ENCODE measurements at places on chromosomes 7 and 10.
A peak's percentile ranks its signal among the peaks of the same experiment; 100 is the strongest.

- H3K4me1 ChIP-seq, result no peaks in the 10 kb centered on the region
- H3K27ac ChIP-seq, result no peak overlapping the region
- no peak overlapping the region for H3K4me3 ChIP-seq
These were observed 285.5 kb downstream of the TWIST1 start for GRCh38 chr7:18831943-18832342.

DNA sequence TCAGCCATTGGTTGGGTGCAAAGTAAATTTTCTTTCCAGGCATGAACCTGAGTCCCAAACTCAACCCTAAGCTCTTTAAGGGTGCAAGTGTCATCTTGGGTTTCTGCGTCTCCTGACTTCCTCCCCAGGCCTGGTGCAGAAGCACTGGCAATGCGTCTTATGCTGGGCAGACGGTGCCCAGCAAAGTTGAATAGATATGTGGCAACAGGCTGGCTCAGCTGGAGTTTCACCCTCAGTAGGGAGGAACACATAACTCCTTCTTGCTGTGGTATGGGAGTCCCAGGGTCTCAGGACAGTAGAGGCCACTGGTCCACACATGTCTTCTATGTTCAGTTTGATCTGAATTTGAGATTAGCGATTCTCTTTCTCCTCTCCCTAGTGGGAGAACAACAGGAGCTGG lies 181.3 kb downstream of the RPS24 start:
- H3K4me3 ChIP-seq, result no peak overlapping the region
- no peaks in the 10 kb centered on the region for H3K36me3 ChIP-seq
- no peak for DNase-seq
- H3K4me1 ChIP-seq, result no peaks in the 10 kb centered on the region
- peak overlapping the region; percentile 47 for H3K27ac ChIP-seq
- H3K27me3 ChIP-seq, result no peaks in the 10 kb centered on the region

GRCh38 chr10:32005050-32005449 lies 51.2 kb downstream of the KIF5B start:
- no peaks in the 10 kb centered on the region for H3K27me3 ChIP-seq
- H3K4me3 ChIP-seq, result no peak overlapping the region
- H3K27ac ChIP-seq, result no peak overlapping the region
- H3K36me3 ChIP-seq, result no peaks in the 10 kb centered on the region
- no peak for DNase-seq

DNA sequence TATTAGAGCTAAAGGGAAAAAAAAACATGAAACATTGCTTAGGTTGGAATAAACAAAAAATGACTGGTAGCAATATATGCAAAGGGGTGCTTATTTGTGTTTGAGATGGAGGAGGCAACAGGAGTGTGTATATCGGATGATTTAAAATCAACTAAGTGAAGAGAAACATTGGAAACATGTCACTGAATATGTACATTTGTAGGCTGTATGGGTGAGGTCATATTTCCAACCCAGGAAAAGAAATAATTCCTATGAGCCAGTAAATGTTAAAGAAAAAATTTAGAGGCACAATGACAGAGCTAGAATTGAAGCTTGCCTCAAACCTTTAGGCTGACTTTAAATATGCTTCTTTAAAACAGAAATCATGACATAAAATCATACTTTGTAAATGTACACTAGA lies 709.0 kb upstream of the SEMA3D start:
- no peak for DNase-seq
- no peak overlapping the region for H3K27ac ChIP-seq
- no peaks in the 10 kb centered on the region for H3K4me1 ChIP-seq
- no peaks in the 10 kb centered on the region for H3K27me3 ChIP-seq

DNA sequence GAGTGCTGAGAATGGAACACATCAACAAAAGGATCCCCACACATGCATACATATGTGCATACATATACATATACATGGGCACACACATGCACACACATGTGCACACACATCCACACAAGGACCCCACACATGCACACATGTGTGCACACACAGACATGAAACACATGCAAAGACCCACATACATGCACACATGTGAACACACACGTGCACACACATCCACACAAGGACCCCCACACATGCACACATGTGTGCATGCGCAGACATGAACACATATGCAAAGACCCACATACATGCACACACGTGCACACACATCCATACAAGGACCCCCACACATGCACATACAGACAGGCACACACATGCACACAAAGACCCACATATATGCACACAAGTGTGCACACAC lies 104.4 kb upstream of the ADARB2 start:
- no peak for DNase-seq
- H3K27ac ChIP-seq, result no peak overlapping the region
- H3K27me3 ChIP-seq, result no peaks in the 10 kb centered on the region
- H3K4me3 ChIP-seq, result no peak overlapping the region

DNA sequence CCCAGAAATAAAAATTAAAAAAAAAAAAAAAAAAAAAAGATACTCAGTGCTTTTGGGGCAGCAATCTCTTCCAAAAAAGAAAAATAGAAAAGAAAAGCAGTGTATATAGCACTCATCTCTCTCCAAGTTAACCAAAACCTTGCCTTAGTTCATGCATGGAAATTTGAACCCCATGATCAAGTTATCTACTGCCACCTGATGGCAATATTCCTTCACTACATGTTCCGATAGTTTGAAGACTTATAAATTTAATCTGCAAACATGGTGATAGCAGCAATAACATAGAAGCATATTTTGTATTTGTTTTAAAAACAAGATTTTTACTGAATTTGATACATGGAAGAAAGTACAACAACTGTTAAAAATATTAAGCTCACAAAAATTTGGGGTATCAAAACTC lies 48.6 kb upstream of the SLIT1 start:
- H3K4me3 ChIP-seq, result no peak overlapping the region
- H3K36me3 ChIP-seq, result no peaks in the 10 kb centered on the region
- no peaks in the 10 kb centered on the region for H3K27me3 ChIP-seq
- DNase-seq, result no peak

DNA sequence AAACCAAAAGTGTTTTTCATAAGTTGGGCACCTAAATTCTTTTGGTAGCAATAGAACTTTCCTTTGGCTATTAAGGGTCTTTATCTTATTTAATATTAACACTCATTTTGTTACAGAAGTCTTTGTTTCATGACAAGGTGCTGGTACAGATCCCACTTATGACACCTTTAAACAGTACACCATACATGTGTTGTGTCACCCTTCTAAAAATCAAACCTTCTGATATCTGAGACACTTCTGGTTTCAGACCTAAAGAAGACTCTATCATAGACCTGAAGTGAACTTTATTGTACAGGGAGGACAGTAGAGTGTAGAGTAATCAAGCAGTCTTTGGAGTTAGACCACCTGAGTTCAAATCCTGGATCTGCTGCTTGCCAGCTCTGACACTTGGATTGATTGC lies 5.8 kb upstream of the USP6NL start:
- no peaks in the 10 kb centered on the region for H3K36me3 ChIP-seq
- H3K27me3 ChIP-seq, result no peaks in the 10 kb centered on the region
- no peak overlapping the region for H3K27ac ChIP-seq
- H3K4me3 ChIP-seq, result no peak overlapping the region

DNA sequence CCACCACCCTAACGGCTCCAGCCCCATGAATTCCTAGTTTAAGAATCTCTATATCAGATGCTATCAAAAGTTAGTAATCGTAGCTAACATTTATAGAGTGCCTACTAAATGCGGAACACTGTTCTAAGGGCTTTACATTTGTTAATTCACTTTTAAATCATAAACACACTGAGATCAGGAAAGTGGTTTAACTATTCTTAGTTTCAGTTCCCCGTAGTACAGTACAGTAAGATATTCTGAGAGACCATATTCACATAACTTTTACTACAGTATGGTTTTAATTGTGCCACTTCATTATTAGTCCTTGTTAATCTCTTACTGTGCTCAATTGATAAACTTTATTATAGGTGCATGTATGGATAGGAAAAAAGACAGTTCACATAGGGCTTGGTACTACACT lies 22.5 kb downstream of the SYPL1 start:
- no peak for DNase-seq
- H3K4me1 ChIP-seq, result no peaks in the 10 kb centered on the region
- H3K36me3 ChIP-seq, result peaks cover 2% of the 10 kb centered on the region
- no peak overlapping the region for H3K4me3 ChIP-seq

DNA sequence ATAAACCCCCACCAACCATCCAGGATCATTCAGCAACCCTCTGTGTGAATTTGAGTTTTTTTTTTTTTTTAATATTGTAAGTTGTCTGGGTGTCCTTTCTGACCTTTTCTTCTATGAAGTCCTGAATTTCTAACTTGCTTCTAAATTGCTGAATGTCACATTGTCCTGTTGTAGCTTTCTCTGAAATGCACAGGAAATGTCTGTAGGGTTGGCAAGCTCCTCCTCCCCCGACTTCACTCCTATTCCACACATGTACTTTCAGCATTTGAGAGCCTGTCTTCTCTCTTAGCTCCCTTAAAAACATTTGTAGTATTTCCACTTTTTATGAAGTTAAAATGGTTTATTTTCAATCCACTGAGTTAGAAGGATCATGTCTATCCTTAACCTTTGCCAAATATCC lies 3.3 kb upstream of the CNNM2 start:
- no peaks in the 10 kb centered on the region for H3K27me3 ChIP-seq
- H3K36me3 ChIP-seq, result no peaks in the 10 kb centered on the region
- H3K4me3 ChIP-seq, result no peak overlapping the region
- H3K4me1 ChIP-seq, result no peaks in the 10 kb centered on the region
- H3K27ac ChIP-seq, result no peak overlapping the region
- DNase-seq, result no peak

- peaks cover 2% of the 10 kb centered on the region for H3K36me3 ChIP-seq
- no peaks in the 10 kb centered on the region for H3K27me3 ChIP-seq
- no peak for DNase-seq
These were observed 11.7 kb downstream of the HUS1 start for GRCh38 chr7:47967708-47968107.

- no peak overlapping the region for H3K27ac ChIP-seq
- H3K4me3 ChIP-seq, result no peak overlapping the region
- H3K4me1 ChIP-seq, result no peaks in the 10 kb centered on the region
- no peaks in the 10 kb centered on the region for H3K36me3 ChIP-seq
These were observed 22.6 kb downstream of the PNPLA8 start for GRCh38 chr7:108503112-108504026.

GRCh38 chr10:62422068-62422590 lies 48.0 kb downstream of the ZNF365 start:
- peaks cover 1% of the 10 kb centered on the region for H3K4me1 ChIP-seq
- no peaks in the 10 kb centered on the region for H3K27me3 ChIP-seq
- H3K36me3 ChIP-seq, result no peaks in the 10 kb centered on the region
- DNase-seq, result no peak
- H3K4me3 ChIP-seq, result no peak overlapping the region

DNA sequence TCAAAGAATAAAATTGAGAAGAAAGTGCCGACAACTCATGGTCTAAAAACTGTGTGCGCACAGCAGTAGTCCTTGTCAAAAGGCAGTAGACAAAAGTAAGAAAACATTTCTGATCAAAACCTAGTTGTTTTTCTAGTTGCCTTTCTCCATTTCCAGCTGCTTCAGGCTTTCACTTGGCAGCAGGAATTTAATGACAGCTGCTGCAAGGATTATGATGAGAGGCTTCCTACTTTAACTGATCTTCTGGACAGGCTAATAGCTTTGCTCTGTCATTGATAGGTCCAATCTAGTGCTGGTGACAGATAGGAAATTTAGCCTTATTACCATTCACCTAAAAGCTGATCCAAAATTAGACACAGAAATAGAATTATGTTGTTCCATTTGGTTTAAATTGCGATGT lies 110.7 kb upstream of the SEMA3C start:
- H3K4me3 ChIP-seq, result no peak overlapping the region
- H3K4me1 ChIP-seq, result no peaks in the 10 kb centered on the region
- no peak overlapping the region for H3K27ac ChIP-seq
- no peaks in the 10 kb centered on the region for H3K27me3 ChIP-seq
- DNase-seq, result no peak

DNA sequence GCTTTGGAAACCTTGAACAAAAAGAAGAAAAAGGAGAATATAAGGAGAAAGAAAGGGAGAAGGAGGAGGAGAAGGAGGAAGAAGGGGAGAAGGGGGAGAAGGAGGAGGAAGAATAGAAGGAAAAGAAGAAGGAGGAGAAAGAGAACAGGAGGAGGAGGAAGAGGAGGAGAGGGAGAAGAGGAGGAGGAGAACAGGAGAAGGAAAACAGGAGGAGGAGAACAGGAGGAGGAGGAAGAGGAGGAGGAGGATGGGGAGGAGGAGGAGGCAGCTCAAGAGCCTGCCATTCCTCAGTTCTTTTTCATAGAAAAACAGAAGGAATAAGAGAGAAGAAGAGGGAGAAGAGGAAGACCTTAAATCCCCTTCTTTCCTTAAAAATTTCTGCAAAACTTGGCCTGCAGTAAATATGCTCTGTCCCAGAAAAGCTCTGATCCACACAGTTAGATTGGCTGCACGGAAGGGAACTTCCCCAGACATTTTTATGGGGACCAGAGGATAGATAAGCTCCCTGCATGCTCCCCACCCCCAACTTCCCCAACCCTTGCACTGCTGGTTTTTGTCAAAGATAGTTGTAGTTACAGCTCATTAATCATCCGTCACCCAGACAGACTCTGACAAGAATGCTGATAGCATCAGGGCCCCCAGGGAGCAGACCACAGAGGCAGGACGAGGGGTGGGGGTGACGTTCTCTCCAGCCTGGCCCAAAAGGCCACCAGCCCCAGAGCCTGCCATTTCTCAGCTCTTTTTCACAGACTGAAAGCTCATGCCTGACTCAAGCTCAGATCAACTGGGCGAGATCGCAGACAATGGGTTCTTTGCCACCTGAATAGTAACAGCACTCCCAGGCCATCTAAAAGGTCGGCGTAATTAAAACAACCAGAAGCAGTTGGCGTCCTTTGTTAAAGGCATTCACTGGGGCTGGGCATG lies 34.5 kb upstream of the LYZL1 start:
- no peaks in the 10 kb centered on the region for H3K27me3 ChIP-seq
- H3K4me3 ChIP-seq, result no peak overlapping the region
- no peak overlapping the region for H3K27ac ChIP-seq

- H3K27me3 ChIP-seq, result no peaks in the 10 kb centered on the region
- no peaks in the 10 kb centered on the region for H3K4me1 ChIP-seq
- no peak overlapping the region for H3K4me3 ChIP-seq
These were observed 288.9 kb downstream of the BBS9 start for GRCh38 chr7:33418251-33418701.

DNA sequence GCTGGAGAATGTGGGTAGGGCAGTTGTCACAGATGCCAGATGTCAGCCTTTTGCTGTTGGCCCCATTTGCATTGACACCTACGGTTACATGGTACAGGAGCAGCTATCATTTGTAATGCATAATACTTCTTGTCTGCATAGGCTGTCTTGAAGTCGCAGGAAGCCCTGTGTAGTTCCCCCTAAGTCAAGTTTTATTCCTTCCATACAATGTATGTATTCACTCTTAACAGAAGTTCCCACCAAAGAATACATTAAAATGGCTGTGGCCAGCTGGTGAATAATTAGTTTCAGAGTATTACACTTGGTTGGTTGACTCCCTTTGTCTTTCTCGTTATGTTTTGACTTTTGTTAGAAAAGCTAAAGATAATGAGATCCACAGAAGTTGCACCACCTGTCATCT lies 1169.0 kb downstream of the REEP3 start:
- H3K36me3 ChIP-seq, result no peaks in the 10 kb centered on the region
- H3K4me1 ChIP-seq, result no peaks in the 10 kb centered on the region
- H3K27me3 ChIP-seq, result no peaks in the 10 kb centered on the region
- DNase-seq, result no peak

GRCh38 chr10:31829776-31830175 lies 98.9 kb downstream of the ARHGAP12 start:
- peaks cover 3% of the 10 kb centered on the region for H3K4me1 ChIP-seq
- no peaks in the 10 kb centered on the region for H3K27me3 ChIP-seq
- H3K4me3 ChIP-seq, result no peak overlapping the region
- no peaks in the 10 kb centered on the region for H3K36me3 ChIP-seq

- H3K4me3 ChIP-seq, result no peak overlapping the region
- no peak for DNase-seq
- H3K4me1 ChIP-seq, result peaks cover 13% of the 10 kb centered on the region
- H3K36me3 ChIP-seq, result no peaks in the 10 kb centered on the region
- no peaks in the 10 kb centered on the region for H3K27me3 ChIP-seq
These were observed 64.9 kb downstream of the DAGLB start for GRCh38 chr7:6382817-6383216.
